Mucosa of gallbladder (tissue), 1 donor: ENCODE measurements at places on chromosomes 7 and 10. TPM values are rescaled to one million over a fixed set of nuclear protein-coding genes. Genes with fewer than 3 reads are reported as not detected.
A peak's percentile ranks its signal among the peaks of the same experiment; 100 is the strongest.

DNA sequence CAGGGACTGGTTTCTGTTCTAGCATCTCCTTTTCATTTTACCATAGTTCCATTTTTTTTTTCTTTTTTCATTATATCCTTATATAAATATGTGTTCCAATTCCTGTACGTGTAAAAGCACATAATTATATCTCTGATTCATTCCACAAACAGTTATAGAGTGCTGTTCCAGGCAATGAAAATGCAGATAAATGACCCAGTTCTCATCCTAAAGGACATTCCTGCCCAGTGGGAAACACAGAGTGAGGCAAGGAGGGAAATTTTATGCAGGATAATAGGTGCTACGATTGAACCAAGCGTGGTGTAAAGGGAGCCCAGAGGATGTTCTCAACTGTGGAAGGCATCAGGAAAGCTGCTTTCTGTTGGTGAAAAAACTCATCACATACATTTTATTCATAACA is 408.1 kb downstream of the GATA3 start:
- no peak for DNase-seq

MKX gene
- total RNA-seq, result 5.2 TPM

DNA sequence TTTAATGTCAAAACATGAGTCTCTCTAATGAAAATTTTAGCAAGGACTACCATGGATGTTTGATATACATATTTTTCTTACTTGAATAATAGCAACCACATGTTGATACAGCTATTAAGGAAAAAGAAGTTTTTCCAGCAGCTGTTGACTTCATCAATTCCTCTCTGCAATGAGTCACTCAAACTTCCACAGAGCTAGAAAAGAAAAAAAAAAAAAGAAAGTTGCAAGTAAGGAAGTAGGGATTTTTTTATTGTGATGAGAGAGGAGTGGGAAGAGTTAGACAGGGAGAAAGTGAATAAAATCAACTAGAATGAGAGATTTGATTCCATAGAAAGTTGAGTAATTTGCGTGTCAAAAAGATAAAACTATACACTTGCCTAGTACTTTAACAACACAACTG is 46.2 kb downstream of the CAV1 start:
- no peak for DNase-seq

GRCh38 chr10:23047201-23048050 is 48.0 kb upstream of the MSRB2 start:
- no peak for DNase-seq

CCL24 gene
- 0.92 TPM for total RNA-seq

DNA sequence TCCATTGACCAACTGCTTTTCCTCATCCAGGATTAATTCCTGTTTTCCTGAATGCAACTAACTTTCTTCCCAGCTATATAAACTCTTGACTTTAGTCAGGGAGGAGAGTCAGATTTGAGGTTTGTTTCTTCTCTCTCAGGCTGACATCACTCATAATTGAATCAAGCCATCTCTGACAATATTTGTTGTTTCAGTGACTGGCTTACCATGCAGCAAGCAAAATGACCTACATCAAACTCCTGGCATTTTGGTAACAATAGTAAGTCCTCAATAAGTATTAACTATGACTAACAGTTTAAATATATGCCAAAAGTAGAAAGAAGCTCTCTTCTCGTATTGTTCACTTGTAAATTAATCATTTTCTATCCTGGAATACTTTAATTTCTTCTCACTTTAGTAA is 625.7 kb upstream of the KCND2 start:
- DNase-seq, result no peak

GRCh38 chr7:78014401-78014800 is 215.8 kb downstream of the PHTF2 start:
- DNase-seq, result no peak

DNA sequence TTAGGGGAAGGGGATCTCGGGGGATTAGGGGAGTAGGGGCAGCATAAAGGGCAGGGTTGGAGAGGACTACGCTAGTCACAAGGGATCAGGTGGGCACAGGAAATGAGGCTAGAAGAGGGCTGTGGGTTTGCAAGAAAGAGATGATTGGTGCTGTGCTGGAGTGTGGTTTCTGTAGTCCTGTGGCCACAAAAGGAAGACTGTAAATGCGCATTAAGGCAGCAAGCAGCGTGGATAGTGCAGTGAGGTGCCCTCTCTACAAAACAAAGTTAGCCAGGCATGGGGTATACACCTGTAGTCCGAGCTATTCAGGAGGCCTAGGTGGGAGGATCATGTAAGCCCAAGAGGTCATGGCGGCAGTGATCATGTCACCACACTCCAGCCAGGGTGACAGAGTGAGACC is 212.1 kb downstream of the MLLT10 start:
- DNase-seq, result no peak

GRCh38 chr10:30127120-30127541 is 67.7 kb upstream of the JCAD start:
- DNase-seq, result no peak

CPA1 gene
- 27.8 TPM for total RNA-seq

DNA sequence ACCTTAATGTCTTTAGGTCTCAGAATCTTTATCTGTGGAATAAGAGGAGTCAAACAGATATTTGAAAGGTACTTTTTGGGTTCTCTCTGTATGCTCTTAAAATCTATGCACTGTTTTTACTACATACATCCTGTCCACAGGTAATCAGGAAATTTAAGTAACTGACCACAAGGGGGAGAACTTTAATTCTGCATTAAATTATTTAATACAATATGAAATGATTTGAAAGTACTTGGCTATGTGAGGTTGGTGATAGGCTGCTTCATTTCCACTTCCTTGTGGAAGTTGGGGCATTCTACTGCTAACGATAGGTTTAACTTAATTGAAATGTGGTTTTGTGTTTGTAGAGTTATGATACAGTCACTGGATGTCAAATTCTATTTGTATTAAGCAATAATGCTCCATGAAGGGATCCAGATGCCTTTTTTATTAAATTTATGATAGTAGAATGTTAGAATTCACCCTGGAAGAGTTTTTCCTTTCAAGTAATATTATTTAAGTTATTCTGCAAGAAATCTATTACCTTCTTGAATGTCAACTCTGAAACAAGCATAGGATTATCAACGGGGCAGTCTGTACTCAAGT is 6.0 kb downstream of the TEX47 start:
- DNase-seq, result no peak

GRCh38 chr7:85829817-85830432 is 643.1 kb upstream of the SEMA3D start:
- DNase-seq, result no peak

GRCh38 chr7:98969386-98969785 is 91.1 kb downstream of the TRRAP start:
- DNase-seq, result no peak

DNA sequence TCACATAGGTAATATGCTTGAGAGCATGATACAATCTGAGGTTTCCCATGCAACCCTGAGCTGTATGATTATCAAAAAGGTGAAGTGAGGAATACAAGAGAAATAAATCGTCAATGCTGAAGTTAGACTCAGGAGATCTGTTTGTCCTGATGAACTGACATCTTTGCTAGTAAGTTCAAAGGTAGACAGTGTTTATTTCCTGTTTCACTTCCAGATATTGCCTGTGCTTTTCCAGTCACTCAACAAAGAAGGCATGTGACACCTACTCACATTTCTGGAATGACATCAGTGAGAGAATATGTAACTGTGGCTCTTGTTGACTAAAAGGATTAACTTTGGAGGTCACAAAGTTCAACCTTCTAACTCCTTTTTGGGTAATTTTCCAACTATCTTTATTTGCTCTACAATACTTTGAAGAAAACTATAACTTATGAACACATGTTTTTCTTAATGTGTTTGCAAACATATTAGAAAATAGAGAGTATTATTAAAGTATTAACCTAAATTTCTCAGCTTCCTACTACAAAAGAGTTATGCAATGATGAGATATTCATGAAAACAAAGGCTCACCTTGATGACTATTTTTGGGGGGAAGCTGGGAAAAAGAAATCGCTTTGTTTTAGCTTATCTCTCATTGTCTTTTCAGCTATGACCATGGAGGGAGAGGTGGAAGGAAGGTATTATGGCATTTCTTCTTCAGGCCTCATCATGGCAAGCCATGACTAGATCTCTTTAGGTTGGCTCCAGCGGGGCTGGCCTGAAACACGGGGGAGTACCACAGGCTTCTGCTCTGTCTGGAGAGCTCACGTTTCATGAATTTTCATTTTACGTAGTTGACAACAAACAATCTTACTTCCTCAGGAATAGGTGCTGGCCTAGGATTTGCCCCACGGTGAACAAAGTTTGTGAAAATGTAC is 214.7 kb upstream of the SLC26A5 start:
- DNase-seq, result no peak

ZSCAN21 gene
- total RNA-seq, result 12.7 TPM

DNA sequence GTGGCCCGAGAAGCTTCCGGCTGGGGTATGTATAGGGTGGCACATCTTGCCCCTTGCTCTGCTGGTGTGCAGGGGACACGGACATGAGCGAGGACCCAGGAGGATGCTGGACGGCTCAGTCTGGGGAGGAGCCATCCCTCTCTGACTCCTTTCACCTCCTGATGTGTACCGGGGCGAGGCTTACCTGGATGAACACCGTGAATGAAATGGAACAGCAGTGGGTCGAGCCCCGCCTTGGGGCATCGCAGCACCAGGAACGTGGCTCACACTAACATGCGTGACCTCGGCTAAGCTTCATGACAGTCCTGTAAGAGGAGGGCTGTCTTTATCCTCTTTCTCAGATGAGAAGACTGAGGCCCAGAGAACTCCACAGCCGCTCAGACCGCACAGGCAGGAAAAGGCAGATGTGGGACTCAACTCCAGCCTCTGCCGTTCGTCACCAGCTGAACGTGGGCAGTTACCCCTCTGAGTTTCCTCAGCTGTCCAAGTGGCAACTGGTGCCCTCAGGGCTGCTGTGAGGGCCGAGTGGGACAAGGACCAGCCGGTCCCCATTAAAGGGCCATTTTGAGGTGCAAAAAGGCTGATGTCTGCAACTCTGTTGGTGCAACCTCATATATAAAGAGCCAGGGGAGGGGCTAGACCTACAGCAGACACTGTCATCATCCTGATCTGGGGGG is 54.5 kb downstream of the INSIG1 start:
- no peak for DNase-seq

DNA sequence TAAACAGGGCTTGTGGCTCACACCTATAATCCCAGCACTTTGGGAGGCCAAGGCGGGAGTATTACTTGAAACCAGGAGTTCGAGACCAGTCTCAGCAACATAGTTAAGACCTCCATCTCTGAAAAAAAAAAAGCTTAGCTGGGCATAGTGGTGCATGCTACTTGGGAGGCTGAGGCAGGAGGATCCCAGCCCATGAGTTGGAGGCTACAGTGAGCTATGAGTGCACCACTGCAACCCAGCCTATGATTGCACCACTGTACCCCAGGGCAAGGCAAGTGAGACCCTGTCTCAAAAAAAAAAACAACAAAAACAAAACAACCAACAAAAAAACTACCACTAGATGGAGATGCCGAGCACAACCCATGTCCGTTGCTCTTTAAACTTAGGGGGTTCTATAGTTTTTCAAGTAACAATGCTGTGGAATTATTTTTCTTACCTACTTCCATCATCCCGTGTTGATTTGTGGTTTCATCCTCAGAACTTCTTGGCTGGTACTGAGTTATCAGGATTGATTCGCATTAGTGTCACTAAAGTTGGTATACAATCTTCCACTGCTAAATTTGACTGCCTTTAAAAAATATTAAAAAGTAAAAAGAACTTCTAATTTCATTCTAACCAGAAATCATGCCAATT is 12.2 kb upstream of the REPIN1 start:
- no peak for DNase-seq

GJD4 gene
- not detected for total RNA-seq

XRCC2 gene
- total RNA-seq, result 0.69 TPM

- no peak for DNase-seq
These were observed 267.9 kb downstream of the MAGI2 start for GRCh38 chr7:79185605-79186004.

DNA sequence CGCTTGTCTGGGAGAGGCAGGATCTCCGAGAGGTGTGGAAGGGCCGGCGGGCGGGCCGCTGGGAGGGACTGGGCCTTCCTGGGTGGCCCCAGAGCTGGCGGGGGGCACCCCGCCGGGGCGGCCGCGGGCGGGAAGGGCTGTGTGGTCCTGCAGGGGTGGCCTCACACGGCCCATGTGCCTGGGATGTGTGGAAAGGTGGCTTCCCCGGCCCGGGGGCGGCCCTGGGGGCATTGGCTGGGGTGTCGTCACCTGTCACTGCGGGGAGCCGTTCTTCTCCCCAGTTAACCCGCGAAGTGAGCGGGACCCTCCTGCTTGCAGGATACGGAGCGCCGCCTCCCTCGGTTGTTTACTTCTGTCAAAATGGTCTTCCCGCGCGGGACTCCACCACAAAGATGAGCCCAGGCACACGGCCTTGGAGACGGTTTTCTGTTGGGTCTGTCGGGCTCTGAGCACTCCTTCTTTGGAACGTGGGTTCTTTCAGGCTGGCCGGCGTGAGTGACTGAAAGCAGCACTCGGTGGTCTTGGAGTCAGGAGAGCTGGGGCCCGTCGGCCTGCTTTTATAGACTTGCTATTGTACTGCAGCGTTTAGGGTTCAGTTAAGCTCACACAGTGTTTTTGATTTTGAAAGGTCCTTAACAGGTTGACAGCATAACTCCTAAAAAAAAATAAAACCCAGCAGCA is 700 bp downstream of the SMC3 start:
- peak; percentile 11 for DNase-seq

DNA sequence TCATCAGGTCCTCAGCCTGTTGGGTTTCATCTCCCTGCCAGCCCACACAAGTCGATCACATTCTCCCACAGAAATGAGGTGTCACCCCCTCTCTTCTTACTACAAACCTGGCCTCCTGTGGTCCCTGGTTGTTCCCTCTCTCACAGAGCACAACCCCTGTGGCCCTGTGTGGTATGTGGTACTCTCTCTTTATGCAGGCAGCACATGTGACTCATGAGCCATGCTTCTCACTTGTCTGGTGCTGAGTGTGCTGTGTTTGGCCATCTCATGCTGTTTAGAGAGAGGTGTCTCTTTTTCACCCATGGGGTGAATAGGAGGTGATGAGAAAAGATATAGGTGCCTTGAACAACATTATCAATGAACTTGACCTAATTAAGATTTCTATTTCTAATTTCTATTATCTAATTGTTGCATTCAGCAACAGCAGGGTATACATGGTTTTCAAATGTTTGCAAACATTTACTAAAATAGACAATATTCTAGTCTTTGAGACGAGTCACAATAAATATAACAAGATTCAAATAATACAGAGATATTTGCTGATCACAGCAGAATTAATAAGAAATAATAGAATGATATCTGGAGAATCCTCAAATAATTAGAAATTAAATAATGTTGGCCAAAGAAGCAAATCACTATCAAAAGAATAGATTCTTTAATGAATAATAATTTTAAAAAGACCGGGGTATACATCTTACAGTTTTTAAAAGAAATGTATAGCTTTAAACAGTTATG is 633.8 kb upstream of the IGFBP3 start:
- no peak for DNase-seq

GRCh38 chr7:128446306-128446705 is 9.4 kb upstream of the HILPDA start:
- no peak for DNase-seq

GRCh38 chr7:131836733-131837132 is 280.3 kb upstream of the PODXL start:
- no peak for DNase-seq

- DNase-seq, result no peak
These were observed 48.2 kb upstream of the AMPH start for GRCh38 chr7:38679419-38679818.
